ENCODE measurements at places on chromosomes 4 and X.

GRCh38 chr4:10981576-10981975, 297.0 kb upstream of the CLNK start:
- H3K27ac ChIP-seq, result no peak overlapping the region
- peaks cover 6% of the 10 kb centered on the region for H3K4me1 ChIP-seq
- H3K36me3 ChIP-seq, result no peaks in the 10 kb centered on the region
- peaks cover 35% of the 10 kb centered on the region for H3K27me3 ChIP-seq
- no peak for DNase-seq

DNA sequence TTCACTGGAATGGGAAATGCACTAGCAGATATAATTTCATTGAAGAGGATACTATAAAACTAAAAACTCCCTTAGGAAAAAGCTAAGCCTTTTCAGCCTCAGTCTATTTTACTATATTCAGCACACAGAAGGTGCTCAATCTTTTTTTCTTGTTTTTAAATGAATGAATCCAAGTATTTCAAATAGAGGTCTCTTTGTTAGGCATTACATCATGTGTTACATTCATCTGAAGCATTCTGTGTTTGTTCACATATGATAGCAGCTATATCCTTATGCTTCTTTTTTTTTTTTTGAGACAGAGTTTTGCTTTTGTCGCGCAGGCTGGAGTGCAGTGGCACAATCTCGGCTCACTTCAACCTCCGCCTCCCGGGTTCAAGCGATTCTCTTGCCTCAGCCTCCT, 278.4 kb downstream of the CAMK2D start:
- DNase-seq, result no peak
- H3K4me3 ChIP-seq, result no peak overlapping the region
- no peaks in the 10 kb centered on the region for H3K27me3 ChIP-seq
- no peak overlapping the region for H3K27ac ChIP-seq
- H3K36me3 ChIP-seq, result no peaks in the 10 kb centered on the region

GRCh38 chr4:8093587-8094274, 64.9 kb downstream of the ABLIM2 start:
- H3K4me3 ChIP-seq, result no peak overlapping the region
- no peak overlapping the region for H3K27ac ChIP-seq
- H3K27me3 ChIP-seq, result no peaks in the 10 kb centered on the region
- H3K36me3 ChIP-seq, result no peaks in the 10 kb centered on the region
- no peak for DNase-seq
- H3K4me1 ChIP-seq, result no peaks in the 10 kb centered on the region

- H3K4me1 ChIP-seq, result no peaks in the 10 kb centered on the region
- H3K27ac ChIP-seq, result no peak overlapping the region
- no peak overlapping the region for H3K4me3 ChIP-seq
- DNase-seq, result no peak
- no peaks in the 10 kb centered on the region for H3K36me3 ChIP-seq
Measured at GRCh38 chr4:114658776-114659175, 60.2 kb downstream of the UGT8 start.

DNA sequence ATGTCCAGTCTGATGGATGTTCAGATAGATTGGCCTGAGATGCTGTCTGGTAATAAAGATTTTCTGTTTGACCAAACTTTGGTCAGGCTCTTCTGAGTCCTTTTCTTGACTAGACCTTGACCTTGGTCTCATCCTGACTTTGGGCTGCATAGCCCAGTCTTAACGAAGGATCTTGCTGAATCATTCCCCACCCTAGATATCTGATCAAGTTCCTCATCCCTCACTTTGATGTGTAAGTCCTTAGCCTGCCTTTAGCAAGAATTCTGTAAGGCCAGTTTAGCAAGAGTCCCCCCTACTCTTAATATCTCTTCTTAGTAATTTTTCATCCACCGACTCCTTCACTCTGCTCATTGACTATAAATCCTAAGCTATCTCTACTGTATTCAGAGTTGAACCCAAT, 244.4 kb upstream of the JADE1 start:
- DNase-seq, result no peak
- no peaks in the 10 kb centered on the region for H3K36me3 ChIP-seq
- H3K27me3 ChIP-seq, result no peaks in the 10 kb centered on the region
- H3K4me1 ChIP-seq, result peaks cover 35% of the 10 kb centered on the region
- no peak overlapping the region for H3K27ac ChIP-seq

GRCh38 chr4:150218447-150218846, 140.2 kb downstream of the DCLK2 start:
- H3K27me3 ChIP-seq, result no peaks in the 10 kb centered on the region
- H3K4me3 ChIP-seq, result no peak overlapping the region
- no peak overlapping the region for H3K27ac ChIP-seq

DNA sequence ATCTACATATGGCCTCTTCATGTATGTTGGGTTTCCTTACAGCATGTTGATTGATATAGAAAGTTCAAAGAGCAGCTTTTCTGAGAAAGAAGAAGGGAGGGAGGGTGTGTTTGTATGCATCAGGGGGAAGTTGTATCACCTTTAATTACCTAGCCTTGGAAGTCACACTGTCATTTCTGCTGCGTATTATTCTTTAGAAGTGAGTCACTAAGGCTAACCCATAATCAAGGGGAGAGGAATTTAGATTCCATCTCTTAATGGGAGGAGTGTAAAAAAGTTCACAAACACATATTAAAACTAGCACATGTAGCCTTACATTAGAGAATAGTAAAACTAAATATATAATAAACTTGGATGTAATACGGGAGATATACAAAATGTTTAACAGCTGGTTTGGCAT, 86.5 kb upstream of the CBLL2 start:
- H3K4me1 ChIP-seq, result peaks cover 11% of the 10 kb centered on the region
- no peak overlapping the region for H3K4me3 ChIP-seq
- H3K27ac ChIP-seq, result no peak overlapping the region
- no peaks in the 10 kb centered on the region for H3K36me3 ChIP-seq
- no peaks in the 10 kb centered on the region for H3K27me3 ChIP-seq

DNA sequence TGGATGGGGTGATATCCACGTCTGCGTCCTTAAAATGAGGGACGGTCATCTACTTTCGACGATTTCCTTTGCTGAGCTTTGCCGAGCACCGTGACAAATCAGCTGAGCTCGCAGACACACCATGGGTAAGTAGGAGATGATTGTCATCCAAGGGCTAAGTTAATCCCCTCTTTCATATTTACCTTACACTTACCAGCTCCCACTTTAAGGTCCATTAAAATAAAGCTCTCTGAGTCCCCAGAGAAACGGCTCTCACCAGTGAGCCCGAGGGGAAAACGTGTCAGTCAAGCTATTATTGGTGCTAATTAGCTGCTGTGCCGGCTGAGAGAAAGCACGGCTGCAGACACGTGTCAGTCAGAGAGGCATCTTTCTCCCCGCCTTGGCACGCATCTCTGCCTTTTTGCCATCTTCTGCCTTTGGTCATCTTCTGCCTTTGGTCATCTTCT, 72.2 kb downstream of the CRLF2 start:
- DNase-seq, result no peak
- no peak overlapping the region for H3K27ac ChIP-seq
- H3K27me3 ChIP-seq, result no peaks in the 10 kb centered on the region
- H3K36me3 ChIP-seq, result no peaks in the 10 kb centered on the region

DNA sequence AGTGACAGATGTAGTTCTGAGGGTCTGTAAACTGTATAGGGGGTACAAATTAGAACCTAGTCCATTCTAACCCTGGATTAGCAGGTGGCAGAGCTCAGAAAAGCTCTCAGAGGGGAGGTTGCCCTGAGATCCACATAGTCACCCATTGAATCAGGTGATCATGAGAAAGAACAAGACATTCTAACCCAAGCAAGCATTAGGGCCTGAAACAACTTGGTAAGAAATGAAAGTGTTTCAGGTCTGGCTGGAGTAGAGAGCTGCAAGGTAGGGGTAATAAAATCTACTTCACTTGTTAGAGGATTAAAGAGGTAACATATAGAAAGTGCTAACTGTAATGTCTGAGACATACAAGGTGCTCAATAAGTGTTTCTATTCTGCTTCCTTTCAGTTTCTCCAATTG, 8.8 kb upstream of the BMP2K start:
- no peak overlapping the region for H3K4me3 ChIP-seq
- DNase-seq, result no peak
- no peaks in the 10 kb centered on the region for H3K27me3 ChIP-seq
- no peaks in the 10 kb centered on the region for H3K4me1 ChIP-seq
- H3K27ac ChIP-seq, result no peak overlapping the region
- no peaks in the 10 kb centered on the region for H3K36me3 ChIP-seq

DNA sequence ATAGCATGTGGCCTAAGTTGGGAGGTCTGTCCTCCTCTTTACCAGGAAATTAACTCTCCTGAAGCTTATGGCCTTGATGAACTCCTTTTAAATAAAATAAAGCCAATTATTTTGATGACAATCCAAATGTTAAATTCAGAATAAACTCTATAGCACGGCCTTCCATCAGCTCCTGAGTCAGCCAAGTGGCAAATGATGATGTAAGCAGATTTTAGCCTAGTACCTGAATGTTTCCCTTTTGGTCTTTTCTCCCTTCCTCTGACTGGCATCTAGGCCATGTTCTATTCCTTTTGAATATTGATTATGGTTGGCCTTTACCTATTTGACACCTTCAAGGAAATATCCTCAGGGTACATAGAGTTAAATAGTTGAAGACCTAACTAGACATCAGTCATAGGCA, 76.2 kb downstream of the PARM1 start:
- H3K4me3 ChIP-seq, result no peak overlapping the region
- H3K27me3 ChIP-seq, result no peaks in the 10 kb centered on the region
- peaks cover 6% of the 10 kb centered on the region for H3K4me1 ChIP-seq
- H3K27ac ChIP-seq, result no peak overlapping the region

- H3K4me3 ChIP-seq, result no peak overlapping the region
Measured at GRCh38 chr4:38856046-38856445, 571 bp downstream of the TLR6 start.

DNA sequence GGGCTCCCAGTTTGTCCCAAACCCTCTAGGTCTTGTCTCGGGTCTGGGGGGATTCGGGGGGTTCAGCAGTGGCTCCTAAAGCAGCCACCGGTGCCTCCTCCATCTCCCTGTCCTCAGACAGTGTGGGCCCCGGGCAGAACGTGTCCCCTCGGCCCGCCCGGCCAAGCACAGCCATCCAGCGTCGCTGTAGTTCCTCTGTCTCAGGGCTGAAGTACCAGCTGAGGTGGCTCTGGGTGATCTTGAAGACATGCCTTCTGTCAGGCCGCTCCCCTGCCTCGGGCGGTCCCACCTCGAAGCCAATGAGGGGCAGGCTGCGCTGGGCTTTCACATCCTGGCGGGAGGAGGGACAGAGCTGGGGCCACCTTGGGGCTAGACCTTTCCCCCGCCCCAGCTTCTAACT, 5.9 kb downstream of the TSR2 start:
- no peak for DNase-seq
- no peak overlapping the region for H3K4me3 ChIP-seq
- H3K4me1 ChIP-seq, result peaks cover 22% of the 10 kb centered on the region
- peaks cover 4% of the 10 kb centered on the region for H3K36me3 ChIP-seq
- no peak overlapping the region for H3K27ac ChIP-seq

DNA sequence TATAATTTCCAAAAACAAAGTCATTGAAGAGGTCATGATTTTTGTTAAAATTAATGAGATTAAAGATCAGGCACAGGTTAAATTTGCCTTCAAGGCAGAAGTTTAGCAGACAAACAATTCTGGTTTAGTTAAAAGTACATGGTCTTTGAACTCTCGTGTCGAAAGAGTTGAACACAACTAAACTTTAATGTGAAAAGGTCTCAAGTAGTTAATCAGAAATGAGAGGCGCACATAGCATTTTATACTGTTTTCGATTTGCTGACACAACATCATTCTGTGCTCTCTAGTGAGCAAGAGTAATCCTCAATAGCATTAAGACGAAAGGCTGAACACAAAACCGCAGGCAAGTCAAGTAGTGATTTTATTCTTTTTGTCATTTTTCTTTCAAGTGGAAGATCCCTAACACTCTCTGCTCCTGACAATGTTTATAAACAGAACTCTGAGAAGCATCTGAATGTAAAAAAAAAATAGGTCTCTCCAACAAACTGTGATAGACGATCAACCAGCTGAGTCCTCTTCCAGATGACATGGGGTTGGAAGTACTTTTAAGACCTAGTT, 49.8 kb downstream of the SH3RF1 start:
- DNase-seq, result no peak

DNA sequence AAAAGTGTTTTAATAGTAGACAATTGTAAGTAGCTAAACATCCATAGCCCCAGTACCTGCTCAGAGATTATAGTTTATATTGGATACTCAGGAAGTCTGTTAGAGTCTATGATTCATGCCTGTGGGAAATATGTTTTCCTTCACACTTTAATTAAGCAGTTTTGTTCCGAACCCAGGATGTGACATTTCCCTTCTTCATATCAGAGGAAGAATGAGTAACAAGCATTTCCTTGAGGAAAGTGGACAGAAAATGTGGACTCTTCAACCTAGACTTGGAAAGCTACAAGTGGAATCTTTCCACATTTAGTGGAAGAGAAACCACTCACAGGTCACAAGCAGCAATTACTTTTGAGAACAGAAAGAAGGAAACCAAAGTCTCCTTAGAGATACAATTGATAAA, 419.4 kb downstream of the C4orf33 start:
- H3K27ac ChIP-seq, result no peak overlapping the region
- no peaks in the 10 kb centered on the region for H3K27me3 ChIP-seq
- H3K4me3 ChIP-seq, result no peak overlapping the region
- no peaks in the 10 kb centered on the region for H3K4me1 ChIP-seq

DNA sequence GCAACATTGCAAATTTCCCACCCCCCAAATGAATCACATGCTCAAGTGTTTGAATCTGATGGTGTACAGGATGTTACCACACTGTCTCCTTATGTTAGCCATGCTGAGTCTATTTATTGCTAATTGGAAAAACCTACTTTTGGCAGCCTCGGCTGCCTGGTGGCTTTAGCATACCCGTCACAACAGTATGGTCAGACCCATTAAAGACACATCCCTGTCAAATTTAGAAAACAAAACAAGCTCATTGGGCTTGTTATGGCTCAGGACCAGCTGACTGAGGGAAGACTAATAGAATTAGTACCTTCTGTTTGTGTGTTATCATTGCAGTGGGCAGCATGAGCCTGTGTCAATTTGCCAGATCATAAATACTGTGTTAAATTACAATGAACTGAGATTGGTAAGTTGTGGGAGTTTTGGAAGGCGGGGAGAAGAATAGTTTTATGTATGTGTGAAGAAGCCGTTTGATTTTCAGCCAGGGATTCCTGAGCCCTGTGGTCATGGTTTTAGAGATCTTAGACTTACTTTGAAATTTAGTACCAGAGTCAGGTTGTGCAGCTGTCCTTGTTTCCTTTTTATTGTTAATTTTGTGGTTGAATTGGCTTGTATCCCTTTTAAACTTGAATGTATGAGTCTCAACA, 66.8 kb downstream of the POLA1 start:
- H3K4me3 ChIP-seq, result no peak overlapping the region
- H3K4me1 ChIP-seq, result no peaks in the 10 kb centered on the region

GRCh38 chrX:10278716-10279115, 121.9 kb downstream of the CLCN4 start:
- no peak for DNase-seq
- no peaks in the 10 kb centered on the region for H3K36me3 ChIP-seq
- no peaks in the 10 kb centered on the region for H3K4me1 ChIP-seq
- H3K4me3 ChIP-seq, result no peak overlapping the region
- H3K27me3 ChIP-seq, result peaks cover 12% of the 10 kb centered on the region

DNA sequence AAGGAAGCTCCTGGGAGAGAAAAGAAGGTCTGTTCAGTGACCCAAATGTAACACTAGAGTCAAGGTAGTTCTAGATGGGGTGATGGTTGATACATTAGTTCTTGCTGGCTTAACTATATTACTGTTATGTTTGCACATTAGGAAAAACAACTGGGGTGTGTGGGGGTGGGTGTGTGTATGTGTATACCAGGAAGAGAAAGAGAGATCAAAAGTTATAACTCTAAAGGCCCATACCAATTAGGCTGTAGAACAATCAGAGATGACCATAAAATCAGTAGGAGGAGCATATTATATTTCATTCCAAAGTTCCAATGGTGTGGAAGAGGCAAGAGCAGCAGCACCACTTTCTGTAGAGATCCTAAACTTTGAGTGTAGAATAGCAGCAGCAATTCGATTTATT, 134.7 kb upstream of the FMR1 start:
- H3K27me3 ChIP-seq, result no peaks in the 10 kb centered on the region
- no peak overlapping the region for H3K27ac ChIP-seq
- H3K4me3 ChIP-seq, result no peak overlapping the region
- no peaks in the 10 kb centered on the region for H3K4me1 ChIP-seq
